ENCODE measurements at places on chromosomes 7 and 10.

DNA sequence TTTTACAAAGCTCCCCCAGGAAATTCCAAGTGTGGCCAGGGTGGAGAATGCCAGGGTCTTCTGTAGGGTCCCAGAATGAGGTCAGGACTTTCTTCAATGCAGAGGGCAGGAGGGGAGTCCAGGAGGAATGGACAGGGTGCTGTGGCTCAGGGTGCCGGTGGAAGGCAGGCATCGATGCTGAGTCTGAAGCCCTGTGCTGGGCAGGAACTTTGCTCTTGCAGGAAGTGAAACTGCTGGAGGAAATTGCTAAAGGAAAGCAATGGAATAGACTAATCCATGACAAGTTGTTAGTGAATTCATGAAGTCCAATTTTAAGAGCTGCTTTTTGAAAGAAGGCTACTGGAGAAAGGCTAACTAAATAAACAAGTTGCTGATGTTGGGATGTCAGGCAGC lies 14.8 kb downstream of the PTPRE start:
- no peak for DNase-seq

DNA sequence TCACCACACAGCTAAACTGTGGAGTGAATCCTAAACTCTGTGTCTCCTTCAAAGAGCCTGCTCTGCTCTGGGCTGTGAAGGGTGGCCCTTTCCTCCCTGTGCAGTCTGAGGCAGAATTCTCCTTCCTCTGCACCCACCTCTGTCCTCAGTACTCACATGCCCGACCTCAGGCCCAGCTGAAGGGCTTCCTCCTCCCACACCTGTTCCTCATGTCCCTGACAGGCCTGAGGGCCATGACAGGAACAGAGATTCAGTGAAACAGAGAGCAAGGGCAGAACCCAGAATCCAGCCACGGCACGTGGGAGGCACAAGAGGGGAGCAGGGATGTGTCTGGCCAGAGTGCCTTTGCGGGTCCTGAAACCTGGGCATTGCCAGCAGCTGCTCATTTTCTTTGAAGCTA lies 13.9 kb downstream of the CREB3L2 start:
- DNase-seq: no peak

GRCh38 chr10:75585294-75585693 lies 153.9 kb downstream of the LRMDA start:
- DNase-seq: no peak

GRCh38 chr7:36747280-36748016 lies 23.2 kb upstream of the AOAH start:
- no peak for DNase-seq

DNA sequence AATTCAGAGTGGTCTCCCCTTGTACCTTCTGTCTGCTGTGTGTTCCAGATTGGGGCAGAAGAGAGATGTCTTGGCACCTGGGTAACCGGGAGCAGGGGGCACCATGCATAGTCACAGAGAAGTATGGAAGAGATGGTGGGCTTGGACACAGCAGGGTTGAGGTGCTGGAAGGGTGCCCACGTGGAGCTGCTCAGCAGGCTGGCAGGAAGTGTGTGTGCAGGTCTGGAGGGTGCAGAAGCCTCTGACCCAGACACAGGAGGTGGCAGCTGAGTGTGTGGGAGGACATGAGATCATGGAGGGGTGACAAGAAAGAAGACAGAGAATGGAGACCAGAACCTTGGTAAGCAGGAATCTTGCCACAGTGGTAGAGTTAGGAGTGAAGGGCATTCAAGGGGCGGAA lies 42.3 kb upstream of the DUSP5 start:
- DNase-seq: no peak

- DNase-seq: no peak
Observed at GRCh38 chr10:60649485-60650377, 128.5 kb upstream of the CDK1 start.

GRCh38 chr10:43055217-43055616 lies 21.7 kb upstream of the RET start:
- DNase-seq: no peak

- no peak for DNase-seq
Observed at GRCh38 chr10:18340496-18341051, 200.3 kb downstream of the CACNB2 start.

DNA sequence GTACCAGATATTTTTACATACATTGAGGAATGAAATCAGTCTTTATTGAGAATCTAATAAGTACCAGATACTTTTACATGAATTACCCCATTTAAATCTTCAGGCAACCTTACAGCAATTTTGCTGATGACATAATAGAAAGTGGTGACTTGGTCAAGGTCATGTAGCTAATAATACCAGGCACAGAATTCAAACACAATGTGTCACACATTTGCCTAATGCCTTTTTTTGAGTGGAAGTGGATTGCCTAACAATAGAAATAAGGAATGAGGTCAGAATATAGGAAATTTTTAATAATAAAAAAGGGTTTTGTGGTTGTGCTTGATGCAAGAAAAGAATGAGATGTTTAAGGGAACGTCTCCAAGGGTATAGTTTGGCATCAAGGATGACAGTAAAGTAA lies 466.6 kb upstream of the IGFBP3 start:
- DNase-seq: no peak

DNA sequence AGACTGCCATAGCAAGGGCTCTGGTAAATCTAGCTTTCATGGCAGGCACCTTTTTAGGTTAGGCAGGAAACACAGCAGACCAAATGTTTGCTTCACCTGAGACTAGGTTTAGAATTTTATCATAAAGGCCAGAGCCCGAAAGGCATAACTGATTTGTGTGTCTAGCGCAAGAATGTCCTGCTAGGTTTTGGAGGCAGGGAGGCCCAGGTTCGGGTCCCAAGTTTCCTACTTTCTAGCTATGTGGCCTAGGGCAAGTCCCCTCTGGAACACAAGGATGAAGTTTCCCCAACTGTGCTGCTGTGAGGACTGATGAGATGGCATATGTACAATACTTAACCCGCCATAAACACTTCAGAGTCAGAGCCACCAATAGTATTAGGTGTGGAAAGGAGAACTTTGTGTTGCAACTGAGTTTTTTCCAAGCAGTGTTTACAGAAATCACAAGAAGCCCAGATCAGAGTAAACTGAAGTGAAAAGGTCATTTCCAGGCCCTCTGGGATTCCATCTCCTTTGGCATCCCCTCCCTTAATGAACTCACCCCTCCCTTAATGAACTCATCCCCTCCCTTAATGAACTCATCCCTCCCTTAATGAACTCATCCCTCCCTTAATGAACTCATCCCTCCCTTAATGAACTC lies 244.9 kb downstream of the SKAP2 start:
- DNase-seq: no peak

GRCh38 chr7:131294553-131294952 lies 33.1 kb upstream of the MKLN1 start:
- DNase-seq: no peak

DNA sequence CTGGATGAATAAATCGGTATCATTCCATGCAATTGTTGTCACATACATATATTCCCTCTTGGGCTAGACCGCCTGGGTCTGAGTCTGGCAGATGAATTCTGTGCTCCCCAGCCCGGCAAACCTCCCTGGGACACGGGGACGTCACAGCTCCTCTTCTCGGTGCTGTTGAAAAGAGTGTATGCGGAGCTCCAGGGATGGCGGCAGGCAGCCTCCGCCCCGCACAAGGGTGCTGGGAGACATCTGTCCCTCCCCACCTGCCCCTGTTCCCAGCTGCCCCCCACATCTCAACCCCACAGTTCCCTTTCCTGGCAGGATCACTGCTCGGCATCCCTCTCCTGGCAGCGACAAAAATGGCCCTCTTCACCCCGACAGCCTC lies 32.1 kb downstream of the PRKAG2 start:
- no peak for DNase-seq

DNA sequence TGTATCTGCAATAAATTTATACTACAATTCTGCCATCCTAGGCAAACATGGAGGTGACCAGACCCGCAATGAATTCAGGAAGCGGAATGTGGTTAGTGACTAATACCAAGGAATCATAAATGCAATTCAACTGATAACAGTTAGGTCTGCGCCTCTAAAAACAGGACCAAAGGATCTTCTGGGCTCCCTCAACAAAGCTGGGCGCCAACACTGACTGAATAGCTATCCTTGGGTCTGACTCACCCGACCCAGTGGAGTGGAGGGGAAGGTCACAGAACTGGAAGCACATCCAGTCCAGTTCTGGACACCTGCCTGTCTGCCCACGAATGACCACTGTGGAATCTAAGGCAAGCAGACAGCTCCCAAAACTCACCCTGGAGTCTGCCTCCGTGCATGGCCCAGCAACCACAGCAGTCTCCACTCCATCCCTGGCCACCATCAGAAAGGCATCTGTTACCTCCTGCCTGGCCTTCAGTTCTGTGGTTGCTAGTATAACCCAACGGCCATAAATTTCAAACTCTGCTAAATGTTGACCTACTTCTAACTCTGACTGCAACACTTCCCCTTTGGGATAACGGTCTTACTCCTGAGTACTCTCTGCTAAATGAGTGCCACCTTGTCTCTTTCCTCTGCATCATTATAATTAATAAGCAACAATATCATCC lies 43.0 kb upstream of the DLX6 start:
- DNase-seq: no peak

DNA sequence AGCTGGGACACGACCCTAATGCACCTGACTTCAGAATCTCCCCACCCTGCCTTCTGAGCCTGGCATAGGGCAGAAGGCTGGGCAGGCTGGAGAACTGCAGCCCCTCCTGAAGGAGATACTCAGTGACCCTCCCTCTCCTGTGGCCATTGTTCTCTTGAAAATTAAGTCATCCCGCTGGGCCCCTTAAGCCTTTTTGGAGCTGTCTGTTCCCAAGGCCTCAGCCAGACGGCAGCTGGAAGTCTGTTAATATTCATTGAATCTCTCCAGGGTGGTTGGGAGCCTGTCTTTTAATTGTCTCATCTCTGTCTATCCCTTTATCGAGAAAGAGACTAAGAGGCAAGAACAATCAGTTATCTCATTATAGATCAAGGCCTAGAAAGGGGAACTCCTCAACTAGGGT lies 118.1 kb upstream of the PCBD1 start:
- no peak for DNase-seq

GRCh38 chr10:45278860-45279498 lies 36.4 kb downstream of the OR13A1 start:
- no peak for DNase-seq

DNA sequence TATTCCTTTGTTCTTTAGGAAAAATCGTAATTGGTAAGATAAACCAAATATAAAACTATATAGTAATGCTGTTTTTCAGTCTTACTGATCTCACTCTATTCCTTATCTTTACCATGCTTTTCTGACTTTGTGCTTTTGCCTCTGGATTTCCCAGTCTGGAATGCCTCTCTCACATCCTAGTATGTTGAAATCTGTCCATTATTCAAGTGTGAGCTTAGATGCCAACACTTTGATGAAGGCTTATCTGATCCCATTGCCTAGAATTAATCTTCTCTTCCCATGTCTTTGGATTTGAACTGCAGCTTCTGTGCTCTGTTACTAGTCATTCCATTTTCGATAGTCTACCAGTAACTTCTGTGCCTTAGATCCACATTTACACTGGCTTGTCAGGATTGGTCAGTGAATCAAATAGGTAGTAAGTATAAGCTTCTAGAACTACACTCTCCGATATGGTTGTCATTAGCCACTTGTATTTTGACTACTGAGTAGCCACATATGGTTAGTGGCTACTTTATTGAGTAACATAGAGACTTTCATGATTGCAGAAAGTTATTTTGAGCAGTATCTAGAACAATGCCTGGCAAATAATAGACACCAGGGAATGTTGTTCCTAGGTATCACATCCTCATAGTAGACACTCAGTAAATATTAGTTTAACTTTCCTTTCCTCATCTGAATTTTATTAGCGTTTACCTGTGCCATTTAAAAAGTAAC lies 92.9 kb downstream of the BMPR1A start:
- no peak for DNase-seq

DNA sequence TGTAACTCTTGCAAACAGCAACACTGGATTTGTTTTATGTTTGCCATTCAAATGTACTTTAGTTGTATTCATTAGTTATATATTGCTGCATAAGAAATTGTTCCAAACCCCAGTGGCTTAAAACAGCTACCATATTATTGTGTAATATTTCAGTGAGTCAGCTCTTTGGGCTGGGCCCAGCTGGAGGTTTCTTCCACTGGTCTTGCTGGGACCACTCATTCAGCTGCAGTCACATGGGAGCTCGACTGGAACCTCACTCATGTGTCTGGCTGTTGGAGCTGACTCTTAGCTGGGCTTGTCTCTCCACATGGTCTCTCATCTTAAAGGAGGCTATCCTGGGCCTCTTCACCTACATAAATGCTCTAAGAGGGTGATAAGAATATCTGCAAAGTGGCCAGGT lies 23.2 kb upstream of the PIP4K2A start:
- no peak for DNase-seq

DNA sequence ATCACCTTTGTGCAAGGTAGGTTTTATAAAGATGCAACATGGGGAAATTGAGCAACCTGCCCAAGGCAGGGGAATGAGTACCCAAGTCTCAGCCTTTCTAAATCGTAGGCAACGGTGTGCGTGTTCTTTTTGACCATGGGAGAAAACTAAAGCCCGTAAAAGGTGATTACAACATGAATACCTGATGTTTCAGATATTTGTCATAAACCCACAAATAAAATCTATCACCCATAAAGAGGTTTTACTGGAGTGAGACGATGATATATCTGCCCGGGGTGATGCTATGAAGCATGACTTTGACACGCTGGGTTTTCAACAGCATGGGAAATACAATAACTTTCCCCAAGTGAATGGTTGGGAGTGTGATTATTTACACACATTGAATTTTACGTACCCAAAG lies 406.3 kb upstream of the KLF6 start:
- DNase-seq: no peak

GRCh38 chr7:42831006-42831717 lies 80.7 kb downstream of the C7orf25 start:
- DNase-seq: no peak

- DNase-seq: no peak
Observed at GRCh38 chr10:109875828-109876821, 47.2 kb downstream of the XPNPEP1 start.

DNA sequence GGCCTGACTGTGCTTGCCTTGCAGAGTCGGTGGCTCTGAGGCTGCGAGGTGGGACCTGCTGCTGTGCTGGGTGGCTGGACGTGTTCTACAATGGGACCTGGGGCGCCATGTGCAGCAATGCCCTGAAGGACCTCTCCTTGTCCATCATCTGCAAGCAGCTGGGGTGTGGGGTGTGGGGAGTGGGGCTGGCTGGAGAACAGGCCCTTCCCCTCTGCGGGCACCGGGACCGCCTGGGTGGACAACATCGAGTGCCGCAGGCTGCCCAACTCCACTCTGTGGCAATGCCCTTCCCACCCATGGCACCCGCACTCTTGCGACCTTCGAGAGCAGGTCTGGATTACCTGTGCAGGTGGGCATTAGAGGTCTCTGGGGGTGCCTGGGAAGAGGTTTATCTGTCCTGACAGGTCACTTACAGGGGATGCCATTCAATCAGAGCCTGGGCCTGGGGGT lies 10.9 kb downstream of the SCART1 start:
- no peak for DNase-seq

DNA sequence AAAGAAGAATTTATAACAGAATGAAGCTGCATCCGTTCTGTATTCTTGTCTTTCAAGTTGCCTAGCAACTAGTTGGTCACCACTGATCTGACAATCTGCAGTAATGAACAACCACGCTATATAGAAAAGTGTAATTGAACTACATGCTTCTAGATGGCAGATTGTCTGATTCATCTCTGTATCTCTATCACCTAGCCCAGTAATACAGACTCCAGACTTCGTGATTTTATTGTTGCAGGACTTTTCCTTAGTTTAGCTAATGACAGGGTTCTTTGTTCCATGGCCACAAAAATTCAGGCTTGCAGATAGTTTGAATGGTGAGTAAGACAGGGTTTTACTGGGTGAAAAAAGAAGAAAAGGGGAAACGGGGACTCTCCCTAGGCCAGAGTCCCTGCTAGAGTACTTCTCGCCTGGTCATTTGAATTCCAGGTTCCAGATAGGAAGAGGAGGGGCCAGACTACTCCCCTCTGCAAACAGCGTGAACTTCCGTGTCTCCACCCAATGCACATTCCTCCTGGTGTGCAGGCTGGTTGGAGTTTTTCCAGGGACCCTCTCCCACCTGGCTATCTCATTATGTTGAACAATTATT lies 45.9 kb downstream of the COL1A2 start:
- no peak for DNase-seq

Measured in activated naive CD4-positive, alpha-beta T cell treated with anti-CD3 and anti-CD28 coated beads, Interleukin-2, amount 50 U/mL, for 72 hours (primary cell).